Activated CD4-positive, alpha-beta T cell treated with anti-CD3 and anti-CD28 coated beads for 36 hours (primary cell): ENCODE measurements at places on chromosomes 3 and 15.

GRCh38 chr15:87523516-87523915 is 733.0 kb downstream of the NTRK3 start:
- no peak for DNase-seq

- DNase-seq, result no peak
These were observed 9.1 kb downstream of the HDC start for GRCh38 chr15:50256188-50257041.

GRCh38 chr3:25239042-25239441 is 189.0 kb upstream of the RARB start:
- DNase-seq, result no peak

DNA sequence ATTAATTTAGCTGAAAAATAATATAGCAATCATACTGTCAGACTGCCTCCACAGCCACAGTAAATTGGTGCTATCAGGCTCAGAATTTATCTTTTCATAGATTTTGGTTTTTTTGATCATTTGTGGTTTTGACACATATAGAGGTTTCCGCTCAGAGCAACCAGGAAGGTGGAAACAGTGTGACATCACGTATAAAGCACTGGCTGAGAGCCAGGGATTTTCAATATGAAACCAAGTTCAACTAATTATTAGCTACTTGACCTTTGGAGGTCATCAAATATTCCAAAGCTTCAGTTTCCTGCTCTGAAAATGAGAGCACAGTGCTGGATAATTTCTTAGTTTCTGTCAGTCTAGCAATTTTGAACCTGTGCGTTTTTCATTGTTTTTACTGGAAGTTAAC is 433.8 kb upstream of the SUCLG2 start:
- DNase-seq, result peak; percentile 53

DNA sequence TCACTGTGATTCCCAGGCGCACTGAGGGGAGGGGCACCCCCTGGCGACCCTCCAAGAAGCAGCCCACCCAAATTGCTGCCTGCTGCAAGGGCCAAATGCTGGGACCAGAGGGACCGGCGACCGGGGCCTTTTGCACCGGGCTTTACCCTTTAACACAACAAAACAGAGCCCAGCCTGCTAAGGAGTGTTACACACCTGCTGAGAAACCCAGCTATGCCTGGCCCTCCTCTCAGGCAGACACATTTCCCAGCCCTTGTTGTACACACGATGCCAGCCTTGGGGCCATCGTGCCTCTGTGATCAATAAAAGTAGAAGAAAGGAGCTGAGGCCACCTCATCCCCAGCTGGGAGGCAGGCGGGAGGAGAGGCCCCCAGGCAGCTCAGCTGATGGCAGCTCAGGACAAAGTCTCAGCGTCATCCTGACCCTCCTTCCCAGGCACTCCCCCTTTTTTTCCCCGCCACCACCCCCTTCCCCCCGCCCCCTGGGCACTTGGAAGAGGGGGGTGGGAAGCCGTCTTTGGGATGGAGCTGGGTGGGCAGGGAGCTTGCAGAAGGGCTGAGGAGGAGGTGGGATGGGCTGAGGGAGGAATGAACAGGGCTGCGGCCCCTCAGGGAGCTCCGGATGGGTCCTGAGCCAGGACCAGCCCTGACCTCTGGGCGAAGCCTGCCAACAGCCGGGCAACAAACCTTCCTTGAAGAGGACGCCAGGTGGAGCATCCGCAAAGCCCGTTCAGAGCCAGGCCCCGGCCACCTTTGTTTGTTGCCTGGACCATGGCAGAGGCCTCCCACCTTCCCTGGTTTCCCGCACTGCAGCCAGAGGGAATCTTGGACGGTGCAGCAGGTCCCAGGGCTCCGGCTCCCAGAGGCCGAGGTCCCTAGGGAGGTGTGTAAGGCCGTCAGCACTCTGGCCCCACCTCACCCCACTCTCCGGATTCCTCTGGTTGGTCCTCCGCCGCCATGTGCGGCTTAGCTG is 45.9 kb upstream of the SEC61A1 start:
- no peak for DNase-seq

- DNase-seq, result no peak
These were observed 37.4 kb downstream of the GHSR start for GRCh38 chr3:172410702-172411477.

DNA sequence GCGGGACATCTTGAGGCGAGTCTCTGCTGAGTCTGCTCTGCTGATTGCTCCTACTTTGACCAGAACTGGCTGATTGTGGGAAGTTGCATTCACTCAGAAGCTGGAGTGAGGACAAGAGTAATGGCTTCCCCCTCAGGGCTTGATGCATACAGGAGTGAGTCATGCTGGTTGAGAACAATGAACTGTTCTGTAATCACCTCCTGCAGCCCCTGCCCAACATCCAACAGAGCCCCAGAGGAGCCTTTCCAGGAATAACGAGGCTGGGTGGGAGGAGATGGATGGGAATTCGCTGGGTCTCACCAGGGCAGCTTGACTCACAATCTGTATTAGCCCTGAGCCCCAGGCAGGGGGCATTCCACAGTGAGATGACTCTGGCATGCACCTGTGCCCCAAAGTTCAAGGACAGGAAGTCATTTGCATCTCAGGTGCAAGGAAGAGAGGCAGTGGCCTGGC is 85.0 kb downstream of the RAB11A start:
- no peak for DNase-seq

DNA sequence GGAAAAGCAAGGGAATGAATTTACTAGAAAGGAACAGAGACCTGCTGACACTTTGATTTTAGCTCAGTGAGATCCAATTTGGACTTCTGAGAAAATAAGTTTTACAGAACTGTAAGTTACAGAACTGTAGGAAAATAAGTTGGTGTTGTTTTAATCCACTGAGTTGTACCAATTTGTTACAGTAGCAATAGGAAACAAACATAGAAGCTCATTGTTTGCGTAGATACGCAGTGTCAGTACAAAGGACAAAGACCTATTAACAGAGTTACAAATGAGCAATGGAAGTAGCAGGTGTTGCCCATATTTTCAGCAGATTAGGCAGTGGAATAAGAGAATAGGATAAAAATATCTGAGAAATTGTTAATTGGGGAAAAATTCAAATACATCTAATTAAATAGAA is 385.8 kb upstream of the CNTN6 start:
- no peak for DNase-seq

GRCh38 chr3:184186184-184186901 is at the start of gene ABCF3:
TSS of gene ABCF3 (plus strand) at chr3:184186199. CDS start at chr3:184186208, 9 bp downstream.
- DNase-seq, result peak; percentile 47

DNA sequence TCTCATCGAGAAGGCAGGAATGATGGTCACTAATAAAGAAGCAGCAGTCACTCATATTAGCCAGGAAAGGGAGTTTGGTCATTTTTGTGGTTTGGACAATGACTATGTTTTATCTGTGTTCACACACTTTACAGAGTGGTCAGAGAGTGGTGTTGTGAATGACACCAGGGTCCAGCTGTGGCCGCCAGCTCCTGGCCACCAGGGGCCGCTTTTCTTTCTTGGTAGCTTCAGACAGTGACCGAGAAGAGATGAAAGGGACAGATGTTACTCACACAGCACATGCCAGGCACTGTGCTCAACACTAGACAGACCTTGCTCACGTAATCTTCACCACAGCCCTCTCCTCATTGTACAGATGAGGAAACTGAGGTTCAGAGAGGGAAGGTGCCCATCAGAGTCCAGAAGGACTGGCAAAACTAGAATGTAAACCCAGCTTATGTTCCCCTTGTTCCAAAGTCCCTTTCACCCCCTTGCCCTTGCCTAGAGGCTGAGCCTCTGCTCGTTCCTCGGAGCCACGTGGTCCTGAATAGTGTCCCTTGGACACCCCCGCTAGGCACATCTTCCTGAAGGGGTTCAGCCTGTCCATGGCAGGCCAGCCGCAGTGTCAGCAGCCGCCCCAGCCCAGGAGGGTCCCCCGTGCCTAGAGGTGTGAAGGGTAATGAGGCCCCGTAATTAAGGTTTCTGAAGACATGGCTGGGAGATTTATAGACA is 55.6 kb downstream of the CYP11A1 start:
- DNase-seq, result no peak

DNA sequence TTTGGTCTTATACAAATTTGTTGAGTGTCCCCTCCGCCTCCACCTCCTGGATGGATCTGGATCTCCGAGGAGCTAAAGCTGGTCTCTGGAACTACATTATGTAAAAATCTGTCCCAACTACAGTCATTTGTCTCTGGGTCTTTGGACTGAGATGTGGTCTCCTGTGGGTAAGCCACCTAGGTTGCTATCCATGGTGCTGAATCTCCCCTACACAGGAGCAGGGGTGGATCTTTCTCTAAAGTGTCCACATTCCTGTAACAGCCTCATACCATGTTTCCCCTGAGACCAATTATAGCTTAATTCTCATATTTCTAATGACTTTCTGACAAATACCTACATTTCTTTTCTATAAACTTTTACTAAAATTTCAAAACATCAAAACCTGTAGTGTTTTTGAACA is 625.8 kb downstream of the TAFA4 start:
- DNase-seq, result peak; percentile 13

DNA sequence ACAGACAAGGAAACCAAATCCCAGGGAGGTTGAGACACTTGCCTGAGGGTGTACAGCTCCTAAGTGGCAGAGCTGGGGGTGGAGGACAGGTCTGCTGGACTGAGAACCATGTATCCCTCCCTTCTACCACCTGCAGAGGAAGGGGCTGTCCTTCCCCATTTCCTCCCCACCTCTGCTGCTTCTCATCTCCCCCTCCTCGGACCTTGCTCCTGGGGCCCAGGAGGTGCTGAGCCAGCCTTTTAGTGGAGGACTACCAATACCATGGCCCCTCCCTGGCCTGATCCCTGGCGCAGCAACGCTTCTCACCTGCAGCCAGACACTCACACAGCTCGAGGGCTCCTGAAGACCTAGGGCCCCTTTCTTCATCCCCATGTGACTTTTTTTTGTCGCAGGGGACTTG is 50.4 kb downstream of the IDH2 start:
- no peak for DNase-seq

- DNase-seq, result no peak
These were observed 48.9 kb upstream of the CFAP161 start for GRCh38 chr15:81085213-81085612.

GRCh38 chr15:45869034-45869668 is 234.3 kb downstream of the SQOR start:
- DNase-seq, result no peak

DNA sequence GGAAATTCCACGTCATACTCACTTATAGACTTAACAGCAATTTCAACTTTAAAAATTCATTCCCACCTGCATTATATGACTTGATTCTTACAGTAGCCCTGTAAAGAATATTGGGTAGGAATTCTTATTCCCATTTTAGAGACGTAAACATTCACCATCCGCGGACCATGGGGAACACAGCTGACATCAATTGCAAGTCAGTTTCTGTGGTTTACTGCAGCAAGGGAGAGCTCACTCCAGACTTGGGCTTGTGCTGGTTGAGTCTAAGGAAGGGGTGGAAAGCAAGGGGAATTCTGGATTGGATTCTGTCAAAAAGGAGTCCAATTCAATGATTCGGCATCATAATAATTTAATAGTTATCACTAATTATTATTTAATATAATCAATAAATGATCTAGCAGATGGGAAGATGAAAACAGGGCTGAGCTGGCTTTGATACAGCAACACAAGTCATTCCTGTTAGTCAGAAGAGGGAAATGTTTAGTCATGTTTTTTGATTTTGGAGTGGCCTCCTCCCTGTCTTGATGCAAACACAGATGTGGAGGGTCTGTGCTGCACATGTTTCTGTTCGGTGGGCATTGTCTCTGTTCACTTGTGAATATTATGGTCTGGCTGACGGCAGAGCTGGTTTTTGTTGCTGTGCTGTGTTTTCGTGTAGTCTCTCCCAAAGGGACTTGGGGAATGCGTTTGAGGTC is 9.7 kb downstream of the LIPC start:
- no peak for DNase-seq

GRCh38 chr15:43270113-43270665 is 3.5 kb upstream of the TGM5 start:
- DNase-seq, result no peak

DNA sequence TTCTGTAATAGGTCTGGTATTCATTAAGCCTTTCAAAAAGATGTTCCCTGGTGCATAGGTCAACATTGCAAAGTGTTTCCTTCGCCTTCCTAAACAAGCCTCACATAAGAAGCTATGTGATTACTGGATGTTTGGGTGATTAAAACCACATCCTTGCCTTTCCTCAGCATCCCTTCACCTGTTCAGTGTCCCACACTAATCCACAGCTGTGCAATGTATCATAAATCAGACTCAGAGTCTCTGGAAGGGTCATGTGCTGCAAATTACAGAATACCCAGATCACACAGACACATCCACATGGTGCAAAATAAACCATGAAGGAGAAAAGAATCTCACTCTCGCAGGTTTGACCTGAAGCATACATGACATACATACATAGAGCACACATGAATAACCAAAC is 164.7 kb upstream of the NSMCE3 start:
- no peak for DNase-seq

DNA sequence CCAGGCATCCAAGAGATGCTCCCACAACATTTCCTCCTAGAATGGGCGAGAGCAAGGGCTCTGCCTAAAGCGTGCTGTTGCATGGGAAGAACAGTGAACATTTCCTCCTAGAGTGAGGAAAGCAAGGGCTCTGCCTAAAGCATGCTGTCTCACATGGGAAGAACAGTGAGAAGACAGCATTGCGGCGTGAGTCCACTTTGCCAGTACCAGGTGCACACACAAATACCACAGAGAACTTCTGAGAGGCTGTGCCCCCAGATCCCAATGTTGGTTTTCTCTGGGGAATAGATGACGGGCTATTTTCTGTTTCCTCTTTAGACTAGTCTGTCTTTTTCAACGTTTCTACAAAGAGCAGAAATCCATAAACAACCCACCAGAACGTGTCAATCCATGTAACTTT is 142.9 kb downstream of the LRRK1 start:
- no peak for DNase-seq

- no peak for DNase-seq
These were observed 85.6 kb downstream of the RAP2B start for GRCh38 chr3:153247331-153248330.

DNA sequence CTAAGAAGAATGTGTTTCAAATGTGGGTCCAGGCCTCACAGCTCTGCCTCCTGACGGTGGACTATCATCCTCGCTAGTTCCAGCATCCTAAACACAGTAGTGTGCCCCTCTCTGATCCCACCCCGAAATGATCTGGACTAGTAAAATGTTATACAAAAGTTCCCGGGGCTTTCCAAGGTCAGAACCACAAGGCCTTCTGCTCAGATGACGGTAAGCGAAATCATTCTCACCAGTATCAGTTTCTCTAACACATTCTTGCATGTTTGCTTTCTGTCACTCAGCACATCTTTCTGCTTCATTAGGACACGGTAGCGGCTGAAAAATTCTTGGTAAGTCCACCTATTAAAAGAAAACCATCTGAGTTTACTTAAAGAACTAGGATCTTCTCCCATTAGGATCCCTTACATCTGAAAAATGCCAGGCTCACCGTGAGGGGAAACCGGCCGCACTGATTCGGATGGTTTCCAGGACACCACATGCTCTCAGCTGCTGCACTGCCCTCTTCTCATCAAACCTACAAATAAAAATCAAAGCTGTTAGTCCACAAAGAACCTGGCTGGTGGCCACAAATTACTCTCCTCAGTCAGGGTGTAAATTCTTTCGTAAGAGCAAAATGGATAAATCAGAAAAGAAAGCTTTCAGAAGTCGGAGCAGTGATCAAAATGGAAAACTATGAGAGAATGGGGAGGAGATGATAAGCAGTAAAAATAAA is 83.9 kb upstream of the MYO5C start:
- DNase-seq, result peak; percentile 28

DNA sequence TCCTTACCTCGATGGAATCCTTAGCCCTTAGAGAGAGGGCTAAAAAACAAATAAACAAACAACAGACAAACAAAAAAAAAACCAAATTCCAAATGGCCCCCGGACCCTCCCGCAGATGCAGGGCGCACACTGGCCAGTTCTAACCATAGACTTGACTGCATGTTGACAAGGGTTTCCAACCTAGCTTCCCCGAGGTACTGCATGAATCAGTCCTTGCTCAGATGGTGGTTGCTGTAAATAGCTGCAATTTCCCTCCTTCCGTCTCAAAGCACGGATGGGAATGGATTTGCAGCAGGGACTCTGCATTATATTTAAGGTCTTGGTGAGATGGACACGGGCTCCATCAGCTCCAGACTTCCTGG is 162.8 kb downstream of the CD47 start:
- DNase-seq, result peak; percentile 29
